Fibroblast of skin of abdomen (primary cell): ENCODE measurements at places on chromosomes 2 and 18.

GRCh38 chr2:29065068-29065811, 9.1 kb downstream of the PCARE start:
- DNase-seq, result no peak

DNA sequence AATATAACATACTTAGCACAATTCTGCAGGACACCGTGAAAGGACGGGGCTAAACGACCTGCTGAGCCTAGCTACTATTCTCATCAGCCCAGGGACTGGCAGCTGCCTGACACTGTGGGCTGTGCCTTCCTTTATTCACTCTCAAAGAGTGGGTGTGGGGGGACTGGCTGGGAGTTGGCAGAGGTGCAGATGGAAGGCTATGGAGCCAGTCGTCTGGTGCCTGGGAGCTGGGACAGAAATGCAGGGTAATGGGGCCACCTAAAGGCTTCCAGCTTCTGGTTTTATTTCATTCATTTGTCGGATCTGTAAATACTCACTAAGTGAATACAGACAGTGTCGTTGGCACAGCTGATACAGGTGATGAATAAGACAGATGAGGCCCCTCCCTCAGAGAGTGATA, 56.0 kb upstream of the NFU1 start:
- no peak for DNase-seq

GRCh38 chr2:120919771-120920453, 184.2 kb downstream of the GLI2 start:
- peak; percentile 71 for DNase-seq

GRCh38 chr2:86525421-86526340, 37.6 kb downstream of the CHMP3 start:
- no peak for DNase-seq

DNA sequence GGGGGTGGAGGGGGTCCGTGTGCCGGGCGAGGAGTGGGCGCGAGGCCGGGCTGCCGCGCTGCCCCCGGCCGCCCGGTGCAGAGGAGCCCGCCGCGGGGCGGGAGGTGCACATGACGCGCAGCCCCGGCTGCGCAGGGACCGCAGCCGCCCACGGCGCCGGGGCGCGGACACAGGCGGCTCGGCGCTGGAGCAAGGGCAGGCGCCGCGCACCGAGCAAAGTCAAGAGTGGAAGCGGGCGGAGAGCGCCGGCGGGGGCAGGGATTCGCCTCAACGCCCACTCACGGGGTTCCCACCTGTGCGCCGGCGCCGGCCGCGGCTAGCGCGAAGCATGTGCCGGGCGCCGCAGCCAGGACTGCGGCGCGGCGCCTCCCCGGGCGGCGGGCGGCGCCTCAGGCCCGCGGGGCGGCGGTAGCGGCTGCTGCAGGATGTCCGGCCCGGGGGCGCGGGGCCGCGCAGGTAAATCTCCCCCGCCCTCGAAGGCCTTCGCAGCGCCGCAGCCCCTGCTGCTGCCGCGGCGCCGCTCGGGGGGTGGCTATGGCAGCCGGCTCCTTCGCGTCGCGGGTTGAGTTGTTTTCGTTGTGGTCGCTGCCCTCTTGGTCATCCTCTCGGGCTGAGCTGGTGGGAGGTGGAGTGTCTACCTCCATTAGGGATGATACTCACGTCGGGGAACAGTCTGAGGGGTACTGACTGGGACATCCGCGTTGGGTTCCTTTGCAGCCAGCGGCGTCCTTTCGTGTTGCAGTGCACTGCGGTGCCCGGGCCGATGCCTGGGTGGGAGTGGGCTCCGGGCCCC, 216.3 kb upstream of the DTNA start:
- peak; percentile 8 for DNase-seq

DNA sequence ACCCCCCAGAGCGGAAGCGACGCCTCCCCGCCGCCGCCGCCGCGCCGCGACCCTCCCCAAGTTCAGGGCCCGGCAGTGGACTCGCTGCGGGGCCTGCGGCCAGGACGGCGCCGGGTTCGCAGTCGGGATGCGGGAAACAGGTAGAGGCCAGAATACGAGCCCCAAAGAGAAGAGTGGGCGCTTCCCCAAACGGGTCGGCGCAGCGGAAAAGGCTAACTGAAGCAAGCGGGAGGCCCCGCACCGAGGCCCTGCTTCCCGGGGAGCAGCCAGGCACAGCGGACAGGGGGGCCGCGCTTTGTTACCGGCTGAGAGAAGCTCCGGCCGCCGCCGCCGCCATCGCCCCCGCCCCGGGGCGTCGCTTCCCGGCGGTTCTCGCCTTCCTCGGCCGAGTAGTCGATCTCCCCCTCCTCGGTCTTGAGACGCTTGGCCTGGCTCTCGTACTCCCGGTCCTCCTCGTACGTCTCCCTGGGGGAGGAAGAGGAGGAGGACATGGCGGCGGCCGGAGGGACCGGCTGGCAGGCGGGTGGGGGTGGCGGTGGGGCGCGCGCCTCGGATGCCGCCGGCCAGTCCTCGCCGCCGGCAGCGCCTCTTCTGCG, 494 bp downstream of the HNRNPLL start:
- DNase-seq, result no peak

DNA sequence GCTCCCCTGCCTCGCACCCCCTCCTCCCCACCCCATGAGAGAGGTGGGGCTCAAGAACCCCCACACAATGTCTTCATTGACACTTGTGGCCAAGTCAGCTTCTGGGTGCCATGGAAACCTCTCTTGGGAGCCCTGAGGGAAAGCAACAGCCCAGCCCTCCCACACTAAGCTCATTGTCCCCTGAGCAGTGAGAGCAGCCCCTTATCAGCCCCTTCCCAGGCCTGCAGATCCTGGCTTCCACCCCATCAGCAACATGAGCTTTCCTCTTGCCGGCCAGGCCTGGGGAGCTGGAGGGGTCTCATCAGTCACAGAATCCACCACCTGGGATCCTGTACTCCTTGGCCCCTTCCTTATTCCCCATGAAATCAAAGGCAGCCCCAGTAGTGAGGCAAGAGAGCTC, 107.8 kb upstream of the ST3GAL5 start:
- no peak for DNase-seq

GRCh38 chr2:17599617-17600016, 59.1 kb downstream of the VSNL1 start:
- DNase-seq, result no peak

- DNase-seq, result no peak
Observed at GRCh38 chr18:37429791-37430190, 135.8 kb downstream of the CELF4 start.

DNA sequence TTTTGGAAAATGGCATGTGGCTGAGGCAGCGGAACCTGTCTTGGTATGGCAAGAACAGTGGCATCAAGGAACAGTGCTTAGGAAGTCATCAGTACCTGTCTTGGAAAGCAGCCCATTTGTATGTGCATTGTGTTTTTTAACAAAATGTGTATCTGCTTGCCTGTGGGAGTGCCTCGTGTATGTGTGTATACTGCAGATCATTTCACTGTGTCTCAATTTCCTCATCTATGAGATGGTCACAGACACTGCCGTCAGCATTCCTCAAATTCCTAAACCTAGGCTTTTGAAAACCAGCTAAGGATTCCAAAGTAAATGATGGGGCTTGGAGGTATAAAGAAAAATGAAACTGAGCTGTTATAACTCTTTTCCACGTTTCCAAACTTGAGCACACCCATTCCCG, 441.3 kb downstream of the RND3 start:
- peak; percentile 73 for DNase-seq

- DNase-seq, result no peak
Observed at GRCh38 chr2:237350070-237350469, 63.9 kb downstream of the COL6A3 start.
